ENCODE measurements at places on chromosomes 6 and 20.

DNA sequence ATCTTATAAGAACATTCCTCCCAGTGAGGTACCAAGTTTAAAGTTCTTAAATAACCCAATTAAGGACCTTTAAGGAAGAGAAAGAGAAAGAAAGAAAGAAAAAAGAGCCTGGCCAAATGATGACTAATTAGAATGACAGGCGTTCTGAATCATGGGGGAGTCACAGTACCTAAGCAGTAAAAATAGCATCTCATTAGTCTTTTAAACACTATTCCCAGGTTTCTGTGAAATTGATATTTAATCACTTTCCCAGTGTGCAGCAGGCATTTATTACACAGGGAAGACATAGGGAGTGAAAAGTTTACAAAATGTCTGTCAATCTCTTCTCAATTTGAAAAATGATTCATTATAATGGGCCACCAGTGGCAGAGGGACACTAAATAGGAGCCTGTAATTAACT is 251.4 kb upstream of the MANEA start:
- DNase-seq: no peak

DNA sequence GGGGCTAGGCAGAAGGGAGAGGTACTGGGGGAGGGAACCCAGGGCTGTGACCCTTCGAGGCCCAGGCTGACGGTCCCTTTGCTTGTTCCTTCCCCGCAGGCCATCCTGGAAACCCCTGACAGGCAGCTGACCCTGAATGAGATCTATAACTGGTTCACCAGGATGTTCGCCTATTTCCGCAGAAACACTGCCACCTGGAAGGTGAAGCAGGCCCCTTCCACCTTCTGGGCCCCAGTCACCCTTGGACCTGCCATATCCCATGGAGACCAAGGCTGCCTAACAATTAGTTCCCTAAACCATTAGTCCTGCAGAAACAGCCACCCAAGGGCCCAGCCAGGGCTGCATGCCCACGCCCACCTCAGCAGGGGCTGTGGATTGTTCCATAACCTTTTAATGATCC is 44.9 kb downstream of the FOXP4 start:
- no peak for DNase-seq

- DNase-seq: no peak
Measured at GRCh38 chr6:139485742-139486475, 111.5 kb upstream of the CITED2 start.

GRCh38 chr6:13446381-13446780 is 41.0 kb downstream of the GFOD1 start:
- DNase-seq: no peak

DNA sequence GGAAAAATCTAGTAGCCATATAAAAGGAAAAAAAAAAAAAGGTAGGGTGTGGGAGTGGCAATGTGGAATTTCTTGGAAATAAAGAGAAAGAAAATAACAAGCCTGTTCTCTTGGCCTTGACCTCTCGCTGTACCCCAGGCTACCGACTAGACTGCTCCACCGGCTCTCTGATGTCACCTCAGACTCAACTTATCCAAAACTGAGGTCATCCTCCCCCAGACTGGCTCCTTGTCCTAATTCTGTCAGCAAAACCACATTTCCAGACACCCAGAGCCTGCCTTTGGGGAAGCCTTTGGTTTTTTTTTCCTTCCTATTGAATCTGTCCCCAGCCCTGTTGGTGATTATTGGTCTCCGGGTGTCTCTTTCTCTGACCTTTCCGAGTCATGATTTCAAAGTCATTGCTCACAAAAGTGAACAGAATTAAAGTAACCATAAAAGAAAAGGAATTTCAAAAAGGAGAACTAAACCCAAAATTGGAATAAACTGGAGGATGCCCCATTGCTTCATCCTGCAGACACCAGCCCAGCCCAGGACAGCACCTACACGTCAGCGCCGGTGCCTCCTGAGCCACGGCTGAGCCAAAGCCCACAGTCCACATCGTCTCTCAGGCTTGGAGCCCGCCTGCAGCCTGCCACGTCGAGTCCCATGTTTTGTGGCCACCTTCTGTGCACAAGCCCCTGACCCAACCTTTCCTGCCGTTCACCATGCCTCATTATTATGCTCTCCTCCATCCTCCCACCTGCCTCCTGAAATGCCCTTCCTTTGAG is 170.7 kb downstream of the MYLK4 start:
- DNase-seq: no peak

GRCh38 chr20:19603376-19603750 is 154.7 kb upstream of the RIN2 start:
- no peak for DNase-seq

DNA sequence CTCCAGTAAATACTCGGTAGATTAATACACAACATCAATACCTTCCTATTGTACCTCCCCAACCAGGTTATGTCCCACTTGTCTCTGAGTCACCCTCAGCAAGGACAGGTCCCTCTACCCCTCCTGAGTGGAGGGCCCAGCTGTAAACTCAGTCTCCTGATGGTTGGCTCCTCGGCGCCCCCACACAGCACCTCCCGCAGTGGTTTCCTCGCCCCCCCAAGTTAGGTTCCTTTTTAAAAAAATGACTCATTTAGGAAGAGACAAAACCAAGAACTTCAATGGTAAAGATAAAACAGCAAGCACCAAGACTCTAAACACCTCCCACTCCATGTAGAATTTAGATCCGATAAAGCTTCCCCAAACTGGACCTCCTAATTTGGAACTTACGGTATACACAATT is 83.5 kb downstream of the TRERF1 start:
- no peak for DNase-seq

DNA sequence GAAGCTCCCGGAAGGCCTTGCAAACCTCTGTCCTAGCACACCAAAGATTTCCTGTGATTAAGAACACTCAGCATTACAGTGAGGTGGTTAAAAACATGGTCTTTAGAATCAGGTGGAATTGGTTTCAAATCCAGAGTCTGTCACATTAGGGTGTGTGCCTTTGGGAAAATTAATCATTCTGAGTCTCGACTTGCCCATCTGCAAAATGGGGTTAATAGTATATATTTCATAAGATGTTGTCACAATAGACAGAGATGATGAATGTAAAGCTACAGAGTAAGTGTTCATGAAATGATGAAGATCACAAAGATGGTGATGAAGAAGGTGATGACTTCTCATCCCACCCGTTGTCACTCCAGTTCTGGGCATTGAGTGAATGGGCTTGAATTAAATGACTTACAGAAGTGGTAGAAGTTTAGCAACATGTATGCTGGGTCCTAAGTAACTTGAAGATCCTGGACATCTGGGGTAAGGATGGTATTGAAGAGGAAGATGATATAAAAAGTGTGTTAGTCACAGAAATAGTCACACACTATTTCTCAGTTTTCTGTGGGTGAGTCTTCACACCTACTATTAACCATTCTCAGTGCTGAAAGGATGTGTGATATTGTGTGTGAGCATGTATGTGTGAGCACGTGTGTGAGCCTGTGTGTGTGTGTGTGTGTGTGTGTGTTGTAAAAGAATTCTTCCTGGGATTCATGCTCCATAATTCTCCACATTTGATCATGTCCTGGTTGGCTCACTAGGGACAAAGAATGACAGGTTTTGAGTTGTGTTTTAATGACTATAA is 28.0 kb upstream of the NEDD9 start:
- no peak for DNase-seq

GRCh38 chr6:169371344-169372127 is 117.9 kb upstream of the THBS2 start:
- no peak for DNase-seq

DNA sequence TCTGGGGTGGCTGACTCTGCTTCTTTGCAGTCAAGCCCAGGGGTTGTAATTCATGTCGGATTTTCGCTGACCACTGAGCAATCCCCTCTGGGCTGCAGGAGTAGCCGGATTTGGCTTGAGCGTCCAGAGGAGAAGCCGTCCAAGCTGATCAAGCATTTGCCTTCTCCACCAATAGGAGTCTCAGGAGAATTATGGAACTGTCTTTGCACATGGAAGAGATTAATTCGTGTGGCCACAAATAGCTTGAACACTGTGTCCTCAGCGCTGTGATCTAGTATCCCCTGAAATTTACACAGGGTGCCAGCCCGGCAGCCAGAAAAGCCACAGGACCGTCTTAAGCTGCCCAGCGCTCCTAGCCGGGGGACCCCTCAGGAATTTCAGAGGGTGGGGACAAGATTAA is 37.1 kb downstream of the EYA2 start:
- DNase-seq: no peak

- no peak for DNase-seq
Measured at GRCh38 chr6:122389704-122390372, 9.6 kb upstream of the HSF2 start.

DNA sequence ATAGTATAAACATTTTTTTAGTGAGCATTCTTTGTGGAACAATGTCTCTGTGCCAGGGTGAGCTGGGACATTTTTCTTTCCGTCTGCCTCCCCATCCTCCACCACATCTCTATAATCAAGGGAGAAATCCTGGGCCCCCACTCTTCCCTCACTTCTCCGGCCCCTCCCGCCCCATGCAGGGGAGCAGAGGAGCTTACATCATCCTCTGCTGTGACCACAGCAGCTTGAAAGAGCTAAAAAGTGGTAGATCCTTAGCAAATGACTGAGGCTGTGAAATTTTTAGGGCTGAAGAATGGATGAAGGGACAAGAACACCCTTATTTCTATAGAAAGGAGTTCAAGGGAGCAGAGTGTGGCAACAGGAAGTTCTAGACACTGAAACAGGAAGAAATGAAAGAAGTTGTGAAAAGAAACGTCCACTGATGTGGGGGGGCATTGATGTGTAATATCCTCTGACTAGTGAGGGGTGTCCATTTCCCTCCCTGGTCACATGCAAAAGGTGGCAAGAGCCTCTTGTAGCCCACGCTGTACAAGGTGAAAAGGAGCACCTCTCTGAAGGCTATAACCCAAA is 380.3 kb upstream of the JARID2 start:
- no peak for DNase-seq

- no peak for DNase-seq
Measured at GRCh38 chr6:137808191-137808590, 58.9 kb upstream of the TNFAIP3 start.

DNA sequence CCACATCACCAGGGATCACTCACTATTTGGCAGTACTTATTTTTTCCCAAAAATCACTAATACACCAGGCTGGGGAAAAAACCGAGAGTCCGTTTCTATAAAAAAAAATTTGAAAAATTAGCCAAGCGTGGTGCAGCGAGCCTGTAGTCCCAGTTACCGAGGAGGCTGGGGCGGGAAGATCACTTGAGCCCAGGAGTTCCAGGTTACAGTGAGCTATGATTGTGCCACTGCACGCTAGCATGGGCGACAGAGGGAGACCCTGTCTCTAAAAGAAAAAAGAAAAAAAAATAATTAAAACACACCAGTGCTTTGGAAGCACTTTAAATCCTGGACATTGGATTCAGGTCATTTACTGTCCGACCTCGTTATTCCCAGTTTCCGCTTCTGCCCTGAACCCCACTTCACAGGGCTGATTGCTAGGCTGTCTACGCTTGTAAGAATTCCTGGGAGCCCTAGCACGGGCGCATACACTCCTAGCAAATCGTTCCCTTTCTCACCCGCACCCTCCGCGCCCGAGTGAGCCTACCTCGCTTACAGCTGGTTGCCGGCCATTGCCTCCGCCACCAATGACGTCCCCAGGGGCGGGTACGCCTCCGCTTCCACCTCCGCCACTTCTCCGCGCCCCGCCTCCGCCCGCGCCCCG is at the start of gene TPMT:
TPMT (minus strand) TSS at position 571 of the 643 bp plus-strand sequence. CDS start 5,950 bp downstream, outside the sequence.
- DNase-seq: no peak

DNA sequence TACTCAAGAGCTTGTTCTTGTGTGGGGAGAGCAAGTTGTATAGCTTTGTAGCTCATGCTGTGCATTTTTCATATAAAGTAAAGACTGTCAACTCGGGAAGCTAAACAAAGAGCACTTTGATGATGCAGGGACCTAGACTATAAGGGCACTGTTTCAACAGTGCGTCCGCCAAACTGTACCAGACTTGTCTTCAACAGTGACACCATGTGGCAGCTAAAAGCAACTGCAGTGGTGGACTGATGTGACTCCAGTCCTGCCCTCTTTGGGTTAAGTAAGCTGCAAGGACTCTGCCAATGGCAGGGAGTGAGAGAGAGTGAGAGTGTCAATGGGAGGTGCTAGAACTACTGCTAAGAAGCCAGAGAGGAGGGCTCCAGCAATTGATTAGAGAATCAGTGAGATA is 48.1 kb upstream of the MC3R start:
- DNase-seq: no peak

DNA sequence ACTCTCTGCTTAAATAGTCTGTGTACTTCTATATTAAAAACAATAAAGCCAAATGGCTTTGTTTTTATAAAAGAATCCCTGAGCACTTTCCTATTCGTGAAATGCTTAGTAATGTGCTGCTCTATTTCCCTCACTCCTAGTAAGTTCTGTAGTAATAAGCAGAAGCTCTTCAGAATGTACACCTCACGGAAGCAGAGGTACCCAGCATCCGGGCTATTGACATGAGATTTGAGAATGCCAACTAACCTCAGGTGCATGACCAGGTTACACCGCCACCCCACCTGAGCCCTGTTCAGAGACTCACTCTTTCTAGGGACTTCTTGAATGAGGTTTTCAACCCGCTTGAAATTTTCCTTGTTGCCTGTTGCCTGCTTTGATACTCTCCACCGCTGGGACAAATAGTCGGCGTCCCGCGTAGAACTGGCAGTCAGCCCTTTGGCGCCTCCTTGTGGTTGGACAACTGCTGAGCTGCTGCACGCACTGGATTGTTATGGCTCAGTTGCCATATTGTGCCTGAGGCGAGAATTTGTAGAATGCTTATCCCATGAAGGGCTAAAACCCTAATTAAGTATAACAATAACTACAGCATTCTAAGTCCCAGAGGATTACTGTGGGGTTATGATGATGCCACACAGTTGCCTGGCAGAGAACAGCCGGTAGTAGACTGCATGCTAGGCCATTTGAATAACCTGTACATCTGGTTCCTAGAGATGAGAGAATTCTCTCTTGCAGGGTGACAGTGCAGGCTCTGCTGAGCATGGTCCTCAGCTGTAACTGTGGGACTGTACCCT is 95.4 kb downstream of the KHDC1L start:
- peak; percentile 54 for DNase-seq

DNA sequence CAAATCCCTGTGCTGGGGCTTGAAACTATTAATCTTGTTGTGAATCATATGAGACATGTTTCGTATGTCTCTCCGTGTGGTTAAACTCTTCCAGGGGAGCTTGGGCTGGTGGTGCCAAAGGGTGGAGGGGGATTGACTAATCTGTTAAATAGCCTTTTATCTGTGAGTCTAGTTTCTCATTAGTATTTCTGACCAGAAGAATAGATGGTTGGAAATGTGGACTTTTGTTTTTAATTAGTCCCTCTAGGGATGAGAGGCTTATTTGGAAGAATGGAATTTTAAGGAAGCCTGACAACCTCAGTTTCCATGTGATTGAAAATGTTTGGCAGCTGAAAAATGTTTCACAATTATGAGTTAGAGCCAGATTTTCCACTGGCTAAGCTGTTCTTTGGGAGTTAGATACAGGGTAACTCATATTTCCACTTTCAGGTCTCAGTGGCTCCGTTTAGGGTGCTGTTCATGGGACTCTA is 117.3 kb downstream of the BCKDHB start:
- no peak for DNase-seq

DNA sequence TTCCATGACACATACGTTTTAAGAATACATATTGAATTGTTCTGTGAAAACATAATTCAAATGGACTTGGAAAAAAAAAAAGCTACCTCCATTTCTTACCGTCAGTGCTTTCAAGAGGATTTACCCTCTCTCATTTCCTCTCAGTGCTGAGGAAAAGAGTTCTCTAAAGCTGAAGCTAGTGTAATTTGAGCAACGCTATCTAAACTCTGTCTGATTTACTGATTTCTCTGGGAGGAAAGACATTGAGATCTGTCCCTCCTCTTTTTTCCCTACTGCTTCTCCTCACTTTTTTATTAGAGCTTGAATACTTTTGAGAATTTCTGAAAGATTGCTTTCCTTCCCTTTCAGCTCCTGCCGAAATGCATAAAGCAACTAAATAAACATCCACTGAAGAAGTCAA is 41.2 kb upstream of the GRIK2 start:
- no peak for DNase-seq

- DNase-seq: no peak
Measured at GRCh38 chr20:40104959-40105358, 584.1 kb downstream of the MAFB start.
